ENCODE measurements at places on chromosomes 5 and 9.

DNA sequence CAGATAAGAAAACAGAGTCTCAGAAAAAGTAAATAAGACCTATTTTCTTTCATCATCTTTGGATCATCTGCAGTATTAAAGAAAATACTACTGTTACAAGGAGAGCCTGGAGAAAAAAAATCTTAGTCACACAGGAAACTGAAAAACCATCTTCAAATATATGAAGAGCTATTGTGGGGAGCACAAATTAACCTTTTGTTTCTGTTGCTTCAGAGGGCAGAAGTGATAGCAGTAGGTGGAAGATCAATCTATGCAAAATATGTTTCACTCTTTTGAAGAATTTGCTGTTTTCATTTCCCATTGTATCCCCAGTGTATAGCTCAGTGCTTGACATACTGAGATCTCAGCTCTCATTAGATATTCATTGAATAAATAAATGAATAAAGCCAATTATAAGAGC, 13.1 kb upstream of the CEMIP2 start:
- DNase-seq = no peak

GRCh38 chr5:180096616-180097015, 25.1 kb upstream of the RNF130 start:
- DNase-seq = no peak

GRCh38 chr5:131495536-131496399, 139.3 kb downstream of the RAPGEF6 start:
- no peak for DNase-seq

DNA sequence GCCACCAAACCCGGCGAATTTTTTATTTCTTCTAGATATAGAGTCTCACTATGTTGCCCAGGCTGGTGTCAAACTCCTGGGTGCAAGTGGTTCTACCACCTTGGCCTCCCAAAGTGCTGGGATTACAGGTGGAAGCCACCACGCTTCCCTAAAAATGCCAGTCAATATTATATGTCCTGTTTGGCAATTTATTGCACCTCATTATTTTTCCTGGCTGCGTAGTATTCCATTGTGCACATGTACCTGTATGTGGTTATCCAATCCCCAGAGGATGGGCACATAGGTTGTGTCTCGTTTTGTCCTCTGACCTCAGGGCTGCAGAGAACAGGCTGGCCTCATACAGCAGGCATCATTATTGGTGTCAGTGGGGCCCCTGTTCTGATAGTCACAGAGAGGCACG, 181.7 kb downstream of the C9orf50 start:
- no peak for DNase-seq

GRCh38 chr5:137320056-137321045, 178.8 kb downstream of the SPOCK1 start:
- no peak for DNase-seq

DNA sequence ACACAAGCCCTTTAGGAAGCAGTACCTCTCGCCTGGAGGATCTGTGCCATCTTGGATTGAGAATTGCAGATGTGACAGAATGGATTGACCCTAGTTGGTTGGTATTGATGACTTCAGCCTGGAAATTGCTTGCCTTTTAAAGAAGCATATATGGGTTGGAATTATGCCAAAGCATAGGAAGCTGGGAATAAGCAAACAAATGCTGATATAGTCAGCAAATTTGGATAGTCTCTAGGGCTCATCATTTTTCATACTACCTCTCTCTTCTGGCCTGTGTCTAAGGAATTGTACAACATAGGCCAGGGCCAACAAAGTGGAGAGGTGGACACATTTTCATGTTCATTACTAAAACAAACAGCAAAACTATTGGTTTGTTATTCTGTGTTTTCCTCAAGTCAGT, 13.2 kb downstream of the TRIM32 start:
- DNase-seq = no peak

DNA sequence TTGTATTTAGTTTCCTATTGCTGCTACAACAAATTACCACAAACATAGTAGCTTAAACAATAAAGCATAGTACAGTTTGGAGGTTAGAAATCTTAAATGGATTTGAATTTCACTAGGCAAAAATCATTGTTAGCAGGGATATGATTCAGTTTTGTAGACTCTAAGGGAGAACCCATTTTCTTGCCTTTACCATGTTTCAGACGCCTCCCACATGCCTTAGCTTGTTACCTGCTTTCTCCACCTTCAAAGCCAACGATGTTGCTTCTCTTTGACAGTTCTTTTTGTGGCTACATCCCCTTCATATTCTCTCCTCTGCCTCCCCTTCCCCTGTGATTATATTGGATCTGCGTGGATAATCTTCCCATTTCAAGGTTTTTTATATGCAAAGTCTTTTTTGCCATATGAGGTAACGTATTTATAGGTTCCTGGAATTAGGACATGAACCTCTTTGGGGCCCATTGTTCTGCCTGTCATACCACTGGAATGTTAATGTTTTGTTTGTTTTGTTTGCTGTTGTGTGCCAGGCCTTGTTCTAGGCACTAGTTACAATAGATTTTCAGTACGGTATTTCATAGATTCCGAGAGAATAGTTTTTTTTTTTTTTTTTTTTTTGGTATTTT, 54.1 kb downstream of the UHRF2 start:
- no peak for DNase-seq

- no peak for DNase-seq
Observed at GRCh38 chr5:41878173-41878572, 7.9 kb upstream of the OXCT1 start.

GRCh38 chr9:8648271-8648845, 848.8 kb upstream of the DMAC1 start:
- DNase-seq = no peak

DNA sequence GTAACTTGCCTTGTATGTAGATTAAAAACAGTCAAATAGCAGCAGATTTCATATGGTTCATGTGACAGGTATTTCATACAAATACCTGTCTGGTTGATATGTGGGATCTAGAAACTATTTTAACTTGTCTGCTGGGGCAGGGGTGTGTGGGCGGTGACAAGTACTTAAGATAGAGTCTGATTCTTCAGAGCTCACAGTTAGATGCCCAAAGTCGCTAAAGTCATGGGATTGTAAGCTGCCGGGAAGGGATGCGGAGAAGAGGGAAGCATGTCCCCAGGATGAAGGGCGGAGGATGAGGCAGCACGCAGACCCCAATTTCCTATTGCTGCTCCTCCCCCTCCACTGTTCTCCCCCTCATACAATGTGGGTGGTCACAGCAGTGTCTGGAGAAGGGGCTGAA, 13.3 kb downstream of the ANXA6 start:
- DNase-seq = no peak

DNA sequence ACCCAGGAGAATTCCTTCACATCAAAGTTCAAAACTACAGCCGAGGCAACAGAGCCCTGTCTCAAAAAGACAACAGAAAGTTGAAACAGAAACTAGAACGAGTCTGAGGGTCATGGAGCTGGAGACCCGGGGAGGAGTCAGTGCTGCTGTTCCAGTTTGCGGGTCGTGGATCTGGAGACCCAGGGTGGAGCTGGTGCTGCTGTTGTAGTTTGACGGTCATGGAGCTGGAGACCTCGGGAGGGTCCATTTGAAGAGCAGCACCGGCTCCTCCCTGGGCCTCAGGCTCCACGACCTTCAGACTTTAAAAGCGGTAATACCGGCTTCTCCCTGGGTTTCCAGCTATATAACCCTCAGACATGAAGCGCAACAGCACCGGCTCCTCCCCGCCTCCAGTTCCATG, 13.0 kb upstream of the LCN15 start:
- DNase-seq = no peak

GRCh38 chr5:53501054-53501453, 20.6 kb downstream of the FST start:
- DNase-seq = no peak

DNA sequence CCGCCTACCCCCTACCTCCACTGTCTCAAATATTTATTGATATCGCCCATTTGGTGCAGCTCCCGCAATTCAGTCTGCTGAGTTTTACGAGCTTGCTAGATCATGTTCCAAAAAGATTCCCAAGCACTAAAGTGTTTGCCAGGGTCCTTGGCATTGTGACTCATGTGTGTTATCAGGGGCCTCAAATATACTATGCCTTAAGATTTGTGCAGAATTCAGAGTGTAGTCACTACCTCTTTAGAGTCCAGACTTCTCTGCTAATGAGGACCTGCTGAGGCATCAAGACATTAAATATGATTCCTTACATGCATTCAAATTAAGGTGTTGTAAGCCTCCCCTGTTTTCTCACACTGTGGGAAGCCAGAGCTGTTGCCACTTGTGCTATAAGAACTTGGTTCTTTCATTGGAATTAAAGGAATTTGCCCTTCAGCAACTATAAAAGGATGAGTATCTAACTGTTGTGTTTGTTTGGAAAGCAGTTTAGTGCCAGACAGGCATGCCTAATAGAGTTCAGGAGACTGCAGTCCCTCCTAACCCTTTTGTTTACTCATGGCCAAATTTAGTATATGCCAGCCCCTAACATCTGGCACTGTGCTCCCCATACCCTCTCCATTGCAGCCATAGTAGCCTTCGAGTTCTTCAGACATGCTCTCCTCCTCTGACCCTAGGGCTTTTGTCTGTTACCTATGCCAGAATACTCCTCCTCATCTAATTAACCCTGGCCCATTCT, 316.4 kb downstream of the NR3C1 start:
- no peak for DNase-seq

DNA sequence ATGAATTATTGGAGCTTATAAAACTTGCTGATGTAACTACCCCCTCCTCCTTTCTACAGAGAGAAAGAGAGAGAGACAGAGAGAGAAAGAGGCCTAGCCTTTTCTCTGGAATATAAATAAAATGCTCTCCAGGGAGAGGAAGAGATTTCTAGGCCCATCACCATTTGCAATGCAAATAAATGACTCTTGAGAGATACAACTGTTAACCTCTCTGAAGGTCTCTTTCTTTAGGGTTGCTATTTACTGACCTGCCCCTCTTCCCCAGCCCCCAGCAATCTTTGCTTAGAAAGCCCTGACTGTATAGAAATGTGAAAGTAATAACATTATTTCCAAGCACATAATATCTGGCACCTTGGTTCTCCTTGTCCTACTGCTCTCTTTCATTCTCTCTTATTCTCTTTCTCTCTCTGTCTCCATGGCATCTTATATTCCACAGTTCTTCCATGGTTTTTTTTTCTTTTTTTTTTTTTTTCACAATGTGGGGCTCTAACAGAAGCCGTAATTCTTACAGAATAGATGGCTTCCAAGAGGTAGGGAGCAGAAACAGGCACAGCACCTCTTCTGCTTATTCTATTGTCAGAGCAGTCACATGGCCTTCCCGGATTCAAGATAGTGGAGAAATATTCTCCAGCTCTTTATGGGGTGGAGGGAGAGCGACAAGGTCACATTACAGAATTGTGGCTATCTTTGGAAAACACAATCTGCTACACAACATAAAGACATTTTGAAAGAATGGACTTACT, 1087.9 kb upstream of the NUDT12 start:
- no peak for DNase-seq

DNA sequence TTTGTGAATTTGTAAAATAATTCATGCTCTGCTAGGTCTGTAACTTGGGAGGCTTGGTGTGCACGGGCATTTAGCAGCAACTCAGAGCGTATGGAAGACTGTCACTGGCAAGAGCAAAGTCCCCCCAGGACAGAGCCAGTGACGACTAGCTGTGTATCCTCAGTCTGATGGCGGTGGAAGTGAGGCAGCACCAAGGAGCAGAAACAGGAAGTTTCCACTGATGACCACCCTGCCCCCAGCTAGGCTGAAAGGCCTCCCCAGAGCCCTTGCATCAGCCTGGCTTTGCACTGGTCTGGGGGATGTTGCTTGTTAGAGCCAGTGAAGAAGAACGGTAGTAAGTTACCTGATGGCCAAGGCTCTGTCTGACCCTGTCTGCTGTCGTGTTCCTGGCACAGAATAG, 66.8 kb upstream of the ABL1 start:
- DNase-seq = no peak

GRCh38 chr5:149310947-149311658, 34.2 kb upstream of the GRPEL2 start:
- DNase-seq = no peak

DNA sequence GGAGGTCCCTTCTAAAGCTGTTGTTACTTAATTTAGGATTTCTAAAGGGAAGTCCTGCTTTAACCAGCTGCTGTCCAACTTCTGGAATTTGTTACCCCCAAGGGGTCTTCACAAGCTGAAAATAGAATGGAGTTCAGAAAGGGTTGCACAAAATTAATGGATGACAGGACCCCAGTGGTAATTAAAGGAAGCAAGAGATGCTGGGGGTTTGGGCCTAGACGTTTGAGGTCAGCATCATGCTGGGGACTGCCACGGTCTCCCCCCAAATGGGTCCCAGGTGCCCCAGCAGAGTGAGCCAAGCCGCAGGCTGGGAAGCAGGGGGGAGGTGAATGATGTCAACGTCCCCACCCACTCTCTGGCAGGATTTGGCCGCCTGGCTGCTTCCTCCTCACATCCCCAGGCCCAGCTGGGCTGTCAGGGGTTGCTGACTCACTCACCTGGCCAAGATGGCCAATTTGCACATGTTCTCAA, 97.5 kb upstream of the ARAP3 start:
- no peak for DNase-seq

- DNase-seq = no peak
Observed at GRCh38 chr9:134287591-134288491, 38.4 kb upstream of the RXRA start.

GRCh38 chr5:176723440-176723839, 76.2 kb downstream of the TSPAN17 start:
- no peak for DNase-seq

GRCh38 chr5:177334155-177334551, 17.3 kb downstream of the LMAN2 start:
- DNase-seq = no peak

DNA sequence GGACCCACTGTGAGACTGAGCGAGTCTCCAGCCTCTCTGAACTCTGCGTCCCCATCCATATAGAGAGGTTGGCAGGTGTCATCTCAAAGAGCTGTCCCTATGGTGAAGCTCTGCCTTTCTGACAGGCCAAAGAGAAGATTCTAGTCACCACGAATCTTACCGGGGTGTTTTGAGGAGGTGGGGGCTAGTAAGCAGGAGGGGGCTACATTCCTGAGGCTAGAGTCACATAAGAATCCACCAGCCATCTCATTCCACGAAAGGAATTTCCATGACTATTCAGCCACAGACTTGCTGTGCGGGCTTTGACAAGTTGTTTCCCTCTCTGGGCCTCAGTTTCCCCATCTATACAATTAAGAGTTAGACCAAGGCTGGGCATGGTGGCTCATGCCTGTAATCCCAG, 16.3 kb downstream of the PDGFRB start:
- DNase-seq = no peak
